ENCODE measurements at places on chromosomes 7 and 10.

DNA sequence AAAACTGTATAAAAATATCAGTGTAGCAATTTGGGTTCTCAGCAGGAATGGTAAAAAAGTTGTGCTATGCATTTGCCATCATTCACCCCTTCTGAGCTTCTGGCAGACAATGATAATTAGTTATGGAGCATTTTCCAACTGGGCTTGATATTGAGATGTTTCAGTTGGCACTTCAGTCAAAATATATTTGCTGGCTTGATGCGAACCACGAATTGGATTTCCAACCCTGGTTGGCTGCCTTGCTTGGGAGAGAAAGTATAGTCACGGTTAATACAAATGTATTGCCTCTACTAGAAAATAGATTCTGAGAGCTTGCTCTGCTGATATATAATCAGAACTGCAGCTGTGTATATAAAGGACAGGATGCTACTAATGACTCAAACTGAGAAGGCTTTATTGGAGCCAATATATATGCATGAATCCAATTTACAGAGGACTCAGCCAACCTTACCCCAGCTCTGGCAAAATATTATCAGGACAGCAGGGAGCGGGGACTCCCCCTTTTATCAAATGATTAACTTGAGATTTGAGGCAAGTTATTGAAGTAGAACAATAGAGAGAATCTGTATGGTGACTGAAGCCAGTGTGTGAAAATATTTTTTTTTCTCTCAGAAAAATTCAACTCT lies 219.8 kb upstream of the SMIM30 start:
- no peak for DNase-seq

DNA sequence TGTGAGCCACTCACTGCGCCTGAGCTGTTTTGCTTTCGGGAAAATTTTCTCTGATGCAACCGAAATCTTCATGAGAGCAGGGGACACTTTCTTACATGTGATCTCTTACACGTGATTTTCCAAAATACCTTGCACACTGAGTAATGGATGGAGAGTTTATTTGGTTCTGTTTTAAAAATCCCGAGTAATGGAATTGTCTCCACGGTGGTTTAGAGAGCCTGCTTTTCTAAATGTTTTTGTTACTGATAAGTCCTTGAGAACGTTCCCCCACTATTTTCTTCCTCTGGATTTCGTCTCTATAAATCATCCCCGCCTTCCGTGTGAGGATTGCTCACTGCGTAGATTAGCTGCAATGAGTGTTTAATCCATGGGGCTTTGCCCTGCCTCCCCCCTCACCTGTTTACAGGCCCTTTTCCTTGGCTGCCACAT lies 25.7 kb downstream of the CAMK1D start:
- no peak for DNase-seq

DNA sequence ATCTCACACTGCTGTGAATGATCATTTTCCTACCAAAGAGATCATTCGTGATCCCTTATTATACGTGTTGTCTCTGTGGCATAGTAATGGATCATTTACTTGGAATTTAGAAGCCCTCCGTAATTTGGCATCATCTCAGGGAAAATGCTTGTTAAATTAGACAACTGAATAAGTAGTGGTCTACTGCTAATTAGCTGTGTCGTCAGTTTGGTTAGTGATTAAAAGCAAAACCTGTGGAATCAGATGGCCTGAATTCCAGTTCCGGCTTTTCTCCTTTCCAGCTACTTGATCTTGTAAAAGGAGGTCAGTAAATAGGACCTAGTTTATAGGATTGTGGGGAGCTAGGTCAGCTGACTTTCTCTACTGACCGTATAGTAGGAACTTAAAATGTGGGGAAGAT lies 65.6 kb downstream of the RBM33 start:
- DNase-seq = no peak

DNA sequence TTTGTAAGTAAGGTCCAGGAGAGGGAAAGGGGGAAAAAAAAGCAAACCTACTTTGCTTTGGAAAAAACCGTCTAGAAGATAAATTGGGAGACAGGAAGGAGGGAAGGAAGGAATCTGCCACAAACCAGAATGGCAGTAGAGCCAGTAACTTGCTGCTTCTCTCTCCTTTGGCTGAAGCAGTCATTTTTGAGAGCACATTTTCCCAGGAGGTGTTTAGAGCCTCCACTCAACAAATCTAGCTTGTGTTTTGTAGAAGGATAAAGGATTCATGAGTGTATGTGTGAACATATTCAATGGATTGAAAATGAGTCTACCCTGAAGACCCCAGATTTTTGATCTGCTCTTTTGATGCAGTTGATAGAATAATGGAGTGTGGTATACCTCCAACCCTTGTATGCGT lies 2.6 kb downstream of the NRG3 start:
- DNase-seq = no peak

DNA sequence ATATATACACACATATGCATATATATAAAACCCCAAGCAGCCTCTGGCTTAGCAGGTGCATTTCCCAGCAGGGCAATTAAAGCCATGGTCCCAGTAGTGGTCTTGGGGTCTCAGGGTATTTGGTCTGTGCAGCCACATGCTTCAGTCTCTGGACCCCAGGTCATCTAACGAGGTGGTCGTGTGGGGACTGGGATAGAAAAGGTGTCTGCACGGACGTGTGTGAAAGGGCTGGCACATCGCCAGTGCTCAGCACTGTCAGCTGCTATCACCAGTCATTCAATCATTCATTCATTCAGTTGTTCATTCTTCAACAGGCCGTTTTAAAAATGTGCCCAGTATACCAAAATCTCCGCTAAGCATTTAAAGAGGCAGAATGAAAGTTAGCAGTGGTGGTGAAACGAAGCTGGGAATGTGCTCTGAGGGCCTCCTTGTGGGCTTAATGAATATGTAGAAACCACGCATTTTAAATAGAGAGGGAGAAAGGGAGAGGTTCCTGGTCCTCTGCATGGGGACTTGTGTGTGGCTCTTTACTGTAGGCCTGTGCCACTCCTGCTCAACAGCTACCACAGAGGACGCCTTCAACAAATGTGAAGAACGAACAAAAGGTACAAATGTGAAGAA lies 170.4 kb downstream of the EGFR start:
- DNase-seq = no peak

GRCh38 chr7:105974471-105974870 lies 11.4 kb downstream of the CDHR3 start:
- DNase-seq = no peak
